Vagina (tissue), 2 donors: ENCODE measurements at places on chromosomes 7 and 10. TPM values are rescaled to one million over a fixed set of nuclear protein-coding genes. Genes with fewer than 3 reads are reported as not detected.

The CPA2 gene
- total RNA-seq, result not detected

DNA sequence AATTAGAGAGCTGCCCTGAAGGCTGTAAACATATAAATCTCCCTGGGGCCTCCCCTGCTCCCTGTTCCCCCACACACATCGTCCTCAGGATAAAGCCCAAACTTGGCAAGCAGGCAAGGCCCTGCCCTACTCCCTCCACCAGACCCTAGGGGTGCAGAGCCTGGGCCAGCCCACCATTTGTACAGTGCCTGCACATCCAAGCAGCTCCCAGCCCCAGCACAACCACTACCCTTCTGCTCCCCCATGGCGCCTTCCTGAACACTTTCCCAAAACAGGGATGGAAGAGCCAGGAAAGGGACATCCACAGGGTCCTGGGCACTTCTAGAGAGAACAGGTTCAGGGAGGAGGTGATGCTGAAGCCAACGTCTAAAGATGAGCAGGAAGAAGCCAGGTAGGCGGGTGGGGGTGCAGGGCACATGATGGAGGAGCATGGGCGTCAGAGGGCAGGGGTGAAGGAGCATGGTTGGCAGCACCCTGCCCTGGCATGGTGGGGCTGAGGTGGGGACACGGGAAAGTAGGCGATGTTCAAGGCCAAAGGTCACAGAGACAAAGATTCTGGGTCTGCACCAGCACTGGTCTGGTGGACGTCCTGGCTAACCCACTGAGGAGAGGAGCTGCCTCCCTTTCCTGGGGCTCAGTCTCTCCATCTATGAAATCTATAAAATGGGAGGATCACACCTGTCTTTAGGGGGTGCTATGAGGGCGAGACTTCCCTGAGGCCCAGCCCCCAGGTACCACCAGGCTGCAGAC is 140.6 kb downstream of the ARHGAP22 start:
- DNase-seq, result peak; percentile 83
- H3K27me3 ChIP-seq, result no peaks in the 10 kb centered on the region
- H3K4me1 ChIP-seq, result peaks cover 12% of the 10 kb centered on the region
- no peak overlapping the region for H3K27ac ChIP-seq
- no peaks in the 10 kb centered on the region for H3K36me3 ChIP-seq
- no peak overlapping the region for H3K4me3 ChIP-seq

DNA sequence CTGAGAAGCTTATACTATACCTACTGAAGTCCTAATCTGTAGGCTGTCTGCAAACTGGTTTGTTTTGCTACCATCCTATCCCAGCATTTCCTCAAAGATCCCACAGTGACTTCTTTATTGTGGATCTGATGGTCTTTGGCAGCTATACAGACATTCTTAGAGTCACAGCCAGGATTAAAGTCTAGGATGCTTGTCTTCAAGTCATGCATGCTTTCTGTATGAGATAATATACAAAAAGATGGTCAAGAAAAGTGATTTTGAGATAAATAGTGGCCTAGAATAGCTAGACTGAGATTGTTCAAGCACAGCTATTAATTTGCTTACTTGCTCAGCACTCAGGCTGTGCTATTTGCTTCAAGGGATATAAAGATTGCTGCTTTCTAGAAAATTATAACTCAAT is 454.4 kb downstream of the AUTS2 start:
- no peaks in the 10 kb centered on the region for H3K27me3 ChIP-seq
- H3K4me3 ChIP-seq, result no peak overlapping the region
- no peak overlapping the region for H3K27ac ChIP-seq
- DNase-seq, result no peak

DNA sequence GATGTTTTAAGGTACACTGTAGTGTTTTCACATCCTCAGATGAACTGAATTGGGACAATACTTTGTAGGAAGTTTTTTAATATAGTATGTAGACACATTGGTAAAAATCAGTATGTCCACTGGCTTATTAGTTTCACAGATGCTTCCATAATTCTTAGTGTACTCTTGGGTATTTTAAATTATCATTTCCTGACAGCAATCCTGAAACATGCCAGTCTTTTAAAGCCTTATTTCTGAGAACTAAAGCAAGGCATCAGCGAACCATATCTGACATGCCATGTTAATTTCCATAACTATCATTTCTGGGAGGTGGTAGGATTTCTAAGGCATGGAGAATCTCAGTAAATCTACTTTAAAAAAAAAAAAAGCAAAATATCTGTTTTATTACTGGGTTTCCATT is 266.4 kb downstream of the ADK start:
- no peak for DNase-seq
- H3K27ac ChIP-seq, result no peak overlapping the region
- H3K27me3 ChIP-seq, result no peaks in the 10 kb centered on the region
- H3K4me1 ChIP-seq, result no peaks in the 10 kb centered on the region
- H3K4me3 ChIP-seq, result no peak overlapping the region

DNA sequence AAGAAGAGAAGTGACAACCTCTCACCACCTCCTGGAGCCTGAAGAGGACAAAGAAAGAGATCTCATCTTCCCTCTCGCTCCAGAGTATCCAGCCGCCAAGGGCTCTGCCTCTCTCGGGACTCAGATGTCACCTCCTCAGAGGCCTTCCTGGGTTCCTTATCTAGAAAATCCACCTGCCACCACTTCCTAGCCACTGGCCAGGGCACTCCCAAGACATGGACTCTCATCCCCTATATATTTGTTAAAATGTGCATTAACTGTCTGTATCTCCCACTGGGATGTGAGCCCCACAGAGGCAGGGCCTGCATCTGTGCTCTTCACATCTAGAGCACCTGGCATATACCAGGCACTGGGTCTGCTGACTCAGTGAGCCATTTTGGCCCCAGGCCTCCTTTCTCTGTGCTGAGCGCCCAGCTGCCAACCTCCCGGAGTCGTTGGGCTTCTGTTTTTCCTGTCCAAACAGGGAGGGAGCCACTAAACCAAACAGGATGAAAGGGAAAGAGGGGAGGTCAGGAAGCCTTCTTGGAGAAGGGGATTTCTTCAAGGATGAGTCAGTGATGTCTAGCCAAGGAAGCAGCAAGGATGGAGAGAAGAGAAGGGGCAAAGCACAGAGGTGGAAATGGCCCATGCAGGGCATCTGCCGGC is 58.9 kb downstream of the KCNMA1 start:
- H3K4me1 ChIP-seq, result no peaks in the 10 kb centered on the region
- no peak overlapping the region for H3K27ac ChIP-seq
- no peaks in the 10 kb centered on the region for H3K36me3 ChIP-seq
- no peak for DNase-seq
- H3K27me3 ChIP-seq, result no peaks in the 10 kb centered on the region

The TFR2 gene
- 0.25 TPM for total RNA-seq

GRCh38 chr7:435630-436366 is 83.8 kb downstream of the PDGFA start:
- no peaks in the 10 kb centered on the region for H3K36me3 ChIP-seq
- no peaks in the 10 kb centered on the region for H3K27me3 ChIP-seq
- H3K27ac ChIP-seq, result peak overlapping the region; percentile 23
- H3K4me3 ChIP-seq, result peak overlapping the region; percentile 33

DNA sequence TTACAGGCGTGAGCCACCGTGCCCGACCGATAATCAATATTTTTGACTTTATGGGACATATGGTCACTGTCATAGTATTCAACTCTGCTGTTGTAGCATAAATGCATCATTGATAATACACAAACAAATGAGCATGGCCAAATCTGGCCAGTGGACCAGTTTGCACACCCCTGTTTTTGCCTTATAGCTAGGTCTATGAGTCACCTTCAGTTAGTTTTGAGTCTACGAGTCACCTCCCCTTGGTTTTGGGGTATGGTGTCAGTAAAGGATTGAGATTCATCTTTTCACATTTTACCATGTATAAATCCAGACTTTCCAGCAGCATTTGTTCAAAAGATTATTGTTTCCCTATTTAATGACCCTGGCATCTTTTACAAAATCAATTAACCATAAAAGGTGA is 362.5 kb upstream of the NRP1 start:
- no peak overlapping the region for H3K4me3 ChIP-seq
- no peaks in the 10 kb centered on the region for H3K4me1 ChIP-seq
- H3K27ac ChIP-seq, result no peak overlapping the region
- H3K27me3 ChIP-seq, result no peaks in the 10 kb centered on the region

- H3K4me3 ChIP-seq, result no peak overlapping the region
- no peaks in the 10 kb centered on the region for H3K27me3 ChIP-seq
- no peak overlapping the region for H3K27ac ChIP-seq
- no peaks in the 10 kb centered on the region for H3K36me3 ChIP-seq
These were observed 18.6 kb downstream of the CACNB2 start for GRCh38 chr10:18158773-18159265.

GRCh38 chr7:99248391-99249095 is 24.1 kb upstream of the MYH16 start:
- no peak overlapping the region for H3K4me3 ChIP-seq
- no peak for DNase-seq
- no peaks in the 10 kb centered on the region for H3K36me3 ChIP-seq
- H3K27ac ChIP-seq, result no peak overlapping the region
- H3K27me3 ChIP-seq, result no peaks in the 10 kb centered on the region
- no peaks in the 10 kb centered on the region for H3K4me1 ChIP-seq
